ENCODE measurements at places on chromosomes 13 and 19. TPM values are rescaled to one million over a fixed set of nuclear protein-coding genes. Genes with fewer than 3 reads are reported as not detected.

DNA sequence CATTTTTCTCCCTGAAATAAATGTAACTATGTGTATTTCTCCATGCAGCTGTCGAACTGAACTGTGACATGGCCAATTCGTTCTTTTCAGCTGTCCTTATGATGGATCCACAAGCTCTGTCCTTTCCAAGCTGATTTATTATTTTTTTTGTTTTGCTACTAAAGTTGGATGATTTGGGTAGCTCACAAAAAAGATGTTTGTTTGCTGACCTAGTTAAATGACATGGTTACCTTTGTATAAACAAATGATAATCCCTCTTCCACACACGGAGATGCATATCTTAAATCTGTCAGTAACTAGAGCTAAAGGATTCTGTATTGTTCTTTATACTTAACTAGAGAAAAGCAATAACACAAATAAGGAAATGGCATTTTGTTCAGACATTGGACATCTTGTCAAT lies 884.3 kb upstream of the PCDH20 start:
- no peaks in the 10 kb centered on the region for H3K36me3 ChIP-seq
- H3K27me3 ChIP-seq: no peaks in the 10 kb centered on the region

DNA sequence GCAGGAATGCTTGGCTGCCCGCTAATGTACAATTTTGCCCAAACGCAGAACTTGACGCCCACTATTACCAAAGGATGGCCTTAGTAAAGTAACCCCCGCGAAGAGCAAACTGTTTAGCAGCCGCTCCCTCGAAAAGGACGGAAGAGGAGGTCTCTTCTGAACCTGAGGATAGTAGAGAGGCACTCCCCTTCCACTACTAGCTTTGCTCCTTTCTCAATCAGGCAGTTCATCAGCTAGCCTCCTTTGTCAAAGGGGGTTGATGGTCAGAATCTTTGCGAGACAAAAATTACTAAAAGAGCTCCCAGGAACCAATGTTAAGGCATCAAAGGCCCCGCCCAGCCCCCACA lies 534 bp downstream of the CAB39L start:
- H3K4me3 ChIP-seq: peak overlapping the region; percentile 100
- no peaks in the 10 kb centered on the region for H3K27me3 ChIP-seq
- peaks cover 12% of the 10 kb centered on the region for H3K36me3 ChIP-seq
- DNase-seq: no peak

DNA sequence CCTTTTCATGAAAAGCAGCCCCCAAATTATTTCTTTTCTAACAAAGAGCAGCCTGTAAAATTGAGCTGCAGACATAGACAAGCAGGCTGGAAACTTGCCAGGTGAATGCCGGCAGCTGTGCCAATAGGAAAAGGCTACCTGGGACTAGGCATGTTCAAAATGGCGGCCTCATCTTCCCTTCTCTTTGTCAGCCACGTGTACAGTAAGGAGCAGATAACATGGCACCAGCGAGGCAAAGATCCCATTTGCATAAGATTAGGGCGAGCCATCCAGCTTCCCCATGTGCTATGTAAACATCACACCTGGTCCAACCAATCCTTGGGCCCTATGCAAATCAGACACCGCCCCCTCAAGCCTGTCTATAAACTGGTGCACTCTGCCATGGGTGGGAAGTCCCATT lies 31.2 kb upstream of the CACNA1A start:
- DNase-seq: no peak
- no peak overlapping the region for H3K27ac ChIP-seq
- H3K4me1 ChIP-seq: no peaks in the 10 kb centered on the region
- no peaks in the 10 kb centered on the region for H3K36me3 ChIP-seq
- H3K27me3 ChIP-seq: peaks cover 23% of the 10 kb centered on the region

DNA sequence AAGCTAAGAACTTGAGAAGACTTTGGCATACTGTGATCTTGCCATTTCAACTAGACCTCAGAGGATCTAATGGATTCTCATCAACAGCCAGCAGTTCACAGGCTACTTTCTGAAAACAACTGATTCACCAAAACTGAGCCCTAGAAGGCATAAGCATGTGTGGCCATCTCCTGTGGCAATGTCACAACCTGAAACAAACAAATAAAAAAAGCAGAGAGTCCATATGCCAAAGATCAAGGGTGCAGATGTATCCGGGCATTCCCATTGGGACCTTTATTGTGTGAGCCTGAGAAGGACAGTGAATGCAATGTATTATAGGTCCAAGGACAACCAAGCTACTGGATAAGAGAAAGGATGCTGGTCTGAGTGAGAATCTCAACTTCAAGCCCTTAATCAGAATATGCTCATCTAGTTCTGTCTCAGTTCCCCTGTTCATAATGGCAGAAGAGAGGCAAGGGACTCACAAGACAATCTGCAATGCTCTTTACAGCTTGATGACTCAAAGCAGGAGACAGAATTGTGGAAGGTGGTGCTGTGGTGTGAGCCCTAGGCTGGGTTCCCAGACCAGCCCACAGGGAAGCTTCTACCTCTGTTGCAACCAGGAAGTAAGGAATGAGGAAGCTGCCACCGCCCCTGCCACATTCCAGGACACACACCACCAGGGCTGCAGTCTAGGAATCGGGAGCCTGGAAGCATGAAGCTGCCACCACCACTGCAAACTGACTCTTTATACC lies 133.7 kb downstream of the RAP2A start:
- H3K27ac ChIP-seq: no peak overlapping the region
- no peaks in the 10 kb centered on the region for H3K4me1 ChIP-seq
- H3K36me3 ChIP-seq: no peaks in the 10 kb centered on the region
- H3K27me3 ChIP-seq: peaks cover 21% of the 10 kb centered on the region
- H3K4me3 ChIP-seq: no peak overlapping the region
- no peak for DNase-seq

- no peaks in the 10 kb centered on the region for H3K27me3 ChIP-seq
- no peak overlapping the region for H3K4me3 ChIP-seq
- no peak overlapping the region for H3K27ac ChIP-seq
- DNase-seq: no peak
Measured at GRCh38 chr19:46977548-46977947, 42.1 kb upstream of the NPAS1 start.

DNA sequence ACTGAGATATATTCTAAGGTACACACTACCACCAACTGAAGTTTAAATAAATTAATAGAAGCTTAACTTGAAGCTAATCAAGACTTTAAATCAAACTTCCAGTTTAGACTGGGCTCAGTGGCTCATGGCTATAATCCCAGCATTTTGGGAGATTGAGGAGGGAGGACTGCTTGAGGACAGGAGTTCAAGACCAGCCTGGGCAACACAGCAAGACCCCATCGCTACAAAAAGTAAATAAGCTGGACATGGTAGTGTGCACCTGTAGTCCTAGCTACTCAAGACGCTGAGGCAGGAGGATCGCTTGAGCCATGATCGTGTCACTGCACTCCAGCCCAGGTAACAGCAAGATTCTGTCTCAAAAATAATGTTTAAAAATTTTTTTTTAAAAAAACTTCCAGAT lies 8.6 kb downstream of the KPNA3 start:
- peaks cover 41% of the 10 kb centered on the region for H3K4me1 ChIP-seq
- no peak for DNase-seq
- peaks cover 11% of the 10 kb centered on the region for H3K36me3 ChIP-seq
- H3K4me3 ChIP-seq: no peak overlapping the region

DNA sequence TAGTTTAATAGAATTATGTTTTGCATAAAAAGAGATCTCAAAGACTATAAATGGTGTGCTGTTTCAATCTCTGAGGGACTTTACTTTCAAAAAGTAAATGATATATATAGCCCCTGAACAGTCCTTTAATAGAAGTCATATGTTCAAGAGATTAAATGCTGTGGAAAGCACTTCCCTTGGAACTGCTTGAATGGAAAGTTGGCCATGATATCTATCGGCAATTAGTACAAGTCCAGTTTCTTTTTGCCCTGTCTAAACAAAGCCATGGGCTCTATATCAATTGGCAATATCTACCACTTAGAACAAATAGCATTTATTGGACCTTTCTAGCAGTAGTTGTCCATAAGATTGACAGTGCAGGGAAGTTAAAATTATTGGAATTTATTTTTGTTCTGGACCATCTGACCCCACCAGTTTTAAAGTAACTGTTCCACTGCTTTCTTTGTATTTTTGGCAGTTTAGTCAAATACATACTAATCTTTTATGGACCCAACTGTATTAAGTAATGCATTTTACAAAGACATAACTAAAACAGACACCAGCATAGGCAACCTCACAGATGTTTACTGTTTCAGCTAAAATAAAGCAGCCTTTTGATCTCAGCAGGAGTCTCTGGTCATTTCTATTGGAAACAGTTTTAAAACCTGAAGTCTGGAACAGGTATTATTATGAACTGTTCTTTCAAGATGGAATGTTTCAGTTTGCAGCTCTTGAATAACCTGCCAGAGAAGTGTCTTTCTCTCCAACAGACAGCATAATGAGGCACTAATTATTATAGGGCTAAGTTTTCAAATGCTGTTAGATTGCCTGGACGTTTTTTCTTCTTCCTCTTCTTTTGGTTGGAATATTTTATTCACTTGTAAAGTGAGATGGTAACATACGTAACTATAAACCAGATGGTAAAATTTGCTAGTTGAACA lies 282.6 kb downstream of the DCLK1 start:
- H3K27ac ChIP-seq: no peak overlapping the region
- H3K27me3 ChIP-seq: peaks cover 2% of the 10 kb centered on the region
- no peaks in the 10 kb centered on the region for H3K36me3 ChIP-seq
- H3K4me1 ChIP-seq: no peaks in the 10 kb centered on the region

- no peak for DNase-seq
- no peak overlapping the region for H3K27ac ChIP-seq
- no peak overlapping the region for H3K4me3 ChIP-seq
- peaks cover 26% of the 10 kb centered on the region for H3K27me3 ChIP-seq
- no peaks in the 10 kb centered on the region for H3K36me3 ChIP-seq
- no peaks in the 10 kb centered on the region for H3K4me1 ChIP-seq
Measured at GRCh38 chr13:44855860-44856259, 133.4 kb downstream of the NUFIP1 start.

DNA sequence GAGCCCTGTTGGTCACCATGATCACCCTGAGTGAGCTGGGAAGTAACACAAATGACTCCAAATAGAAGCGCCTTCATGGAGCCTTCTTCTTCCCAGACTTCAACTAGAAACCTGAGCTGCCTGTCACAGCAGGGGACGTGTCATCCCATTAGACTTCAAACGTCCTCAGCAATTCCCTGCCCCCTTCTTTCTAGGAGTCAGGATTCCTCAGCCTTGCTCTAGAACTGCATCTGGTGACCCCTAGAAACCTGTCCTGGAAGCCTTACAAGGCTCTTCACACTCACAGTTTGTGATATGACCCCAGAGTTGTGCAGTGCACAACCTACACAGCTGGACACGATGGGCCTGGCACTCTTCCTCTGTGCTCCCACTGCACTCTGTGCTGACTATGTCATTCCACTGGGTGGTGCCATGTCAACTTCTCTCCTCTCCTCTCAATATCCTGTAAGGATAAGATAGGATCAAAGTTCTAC lies 23.6 kb upstream of the TTYH1 start:
- no peak overlapping the region for H3K27ac ChIP-seq
- no peaks in the 10 kb centered on the region for H3K36me3 ChIP-seq
- H3K27me3 ChIP-seq: peaks cover 16% of the 10 kb centered on the region
- H3K4me3 ChIP-seq: no peak overlapping the region

GRCh38 chr13:111492958-111493357 lies 172.5 kb downstream of the TEX29 start:
- H3K36me3 ChIP-seq: no peaks in the 10 kb centered on the region
- no peak overlapping the region for H3K27ac ChIP-seq
- peaks cover 9% of the 10 kb centered on the region for H3K27me3 ChIP-seq
- no peaks in the 10 kb centered on the region for H3K4me1 ChIP-seq
- DNase-seq: no peak

DNA sequence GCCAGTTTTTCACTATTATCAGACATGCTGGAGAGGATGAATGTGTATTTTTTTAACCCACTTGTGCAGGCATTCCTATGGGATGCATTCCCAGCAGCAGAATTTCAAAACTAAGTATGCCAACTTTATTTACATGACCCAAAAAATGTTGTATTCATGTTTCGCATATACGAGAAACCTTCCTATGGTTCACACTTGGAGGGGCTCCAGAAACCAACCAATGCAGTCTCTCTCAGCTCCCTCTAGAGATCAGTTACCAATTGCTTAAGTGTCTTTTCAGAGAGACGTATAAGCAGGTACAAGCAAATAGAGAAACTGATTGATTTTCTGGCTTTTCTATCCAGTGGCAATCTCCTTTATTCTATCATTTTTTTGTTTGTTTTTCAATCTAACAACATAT lies 5.5 kb upstream of the PTOV1 start:
- H3K4me1 ChIP-seq: peaks cover 22% of the 10 kb centered on the region
- H3K4me3 ChIP-seq: no peak overlapping the region
- H3K27ac ChIP-seq: no peak overlapping the region
- H3K36me3 ChIP-seq: peaks cover 11% of the 10 kb centered on the region
- no peak for DNase-seq

GRCh38 chr13:98771838-98772611 lies 19.6 kb upstream of the SLC15A1 start:
- DNase-seq: no peak
- no peaks in the 10 kb centered on the region for H3K4me1 ChIP-seq
- H3K27ac ChIP-seq: no peak overlapping the region

GRCh38 chr19:46265217-46265828 lies 31.5 kb upstream of the HIF3A start:
- DNase-seq: peak; percentile 82
- H3K4me1 ChIP-seq: peaks cover 11% of the 10 kb centered on the region
- no peak overlapping the region for H3K4me3 ChIP-seq
- no peak overlapping the region for H3K27ac ChIP-seq
- H3K27me3 ChIP-seq: peaks cover 46% of the 10 kb centered on the region
- no peaks in the 10 kb centered on the region for H3K36me3 ChIP-seq

GRCh38 chr19:4749870-4750590 lies 26.4 kb upstream of the DPP9 start:
- peak; percentile 32 for DNase-seq
- H3K4me1 ChIP-seq: no peaks in the 10 kb centered on the region
- H3K36me3 ChIP-seq: no peaks in the 10 kb centered on the region

DNA sequence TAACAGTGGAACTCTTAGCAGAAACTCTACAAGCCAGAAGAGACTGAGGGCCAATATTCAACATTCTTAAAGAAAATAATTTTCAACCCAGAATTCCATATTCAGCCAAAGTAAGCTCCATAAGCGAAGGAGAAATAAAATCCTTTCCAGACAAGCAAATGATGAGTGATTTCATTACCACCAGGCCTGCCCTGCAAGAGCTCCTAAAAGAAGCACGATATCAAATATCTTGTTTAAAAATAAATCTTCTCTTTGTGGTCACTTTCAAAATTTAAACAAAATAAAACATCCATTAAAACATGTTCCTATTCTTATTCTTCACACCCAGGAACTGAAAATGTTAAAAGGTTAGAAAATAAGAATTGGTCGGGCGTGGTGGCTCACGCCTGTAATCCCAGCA lies 13.7 kb downstream of the MICU2 start:
- no peak overlapping the region for H3K27ac ChIP-seq
- H3K4me1 ChIP-seq: peaks cover 76% of the 10 kb centered on the region
- no peak for DNase-seq
- no peaks in the 10 kb centered on the region for H3K27me3 ChIP-seq

GRCh38 chr19:55034751-55035150 lies 3.3 kb downstream of the GP6 start:
- no peaks in the 10 kb centered on the region for H3K27me3 ChIP-seq
- H3K36me3 ChIP-seq: peaks cover under 1% of the 10 kb centered on the region
- DNase-seq: no peak
- no peak overlapping the region for H3K27ac ChIP-seq
- no peak overlapping the region for H3K4me3 ChIP-seq
- H3K4me1 ChIP-seq: no peaks in the 10 kb centered on the region

Gene SF3A2
- total RNA-seq: 192 TPM

Gene CGB5
- total RNA-seq: not detected

Gene ZNF606
- 8.9 TPM for total RNA-seq

Gene MAP4K1
- 195 TPM for total RNA-seq

Gene FPR3
- not detected for total RNA-seq

Gene MISP
- not detected for total RNA-seq

Gene EHD2
- 1.6 TPM for total RNA-seq

Gene ZNF791
- 18.1 TPM for total RNA-seq

Gene RASGRP4
- 5.6 TPM for total RNA-seq

Gene PPM1N
- total RNA-seq: 2.8 TPM
